Liver (tissue), 10 donors: ENCODE measurements at places on chromosomes 12 and 14. TPM values are rescaled to one million over a fixed set of nuclear protein-coding genes. Genes with fewer than 3 reads are reported as not detected.

The GLT1D1 gene
- total RNA-seq, result 13.1 TPM

The IQSEC3 gene
- total RNA-seq, result under 0.01 TPM

GRCh38 chr12:17992002-17992656 lies 97.9 kb downstream of the RERGL start:
- no peaks in the 10 kb centered on the region for H3K27me3 ChIP-seq
- no peaks in the 10 kb centered on the region for H3K4me1 ChIP-seq
- H3K4me3 ChIP-seq, result no peak overlapping the region
- H3K36me3 ChIP-seq, result no peaks in the 10 kb centered on the region

- no peak for DNase-seq
- no peaks in the 10 kb centered on the region for H3K27me3 ChIP-seq
- H3K36me3 ChIP-seq, result peaks cover 3% of the 10 kb centered on the region
- no peak overlapping the region for H3K4me3 ChIP-seq
These were observed 6.8 kb downstream of the KNTC1 start for GRCh38 chr12:122533856-122534255.
